ENCODE measurements at places on chromosomes 2 and 18. TPM values are rescaled to one million over a fixed set of nuclear protein-coding genes. Genes with fewer than 3 reads are reported as not detected.

Gene AGXT
- total RNA-seq = not detected

Gene ACTG2
- 0.27 TPM for total RNA-seq

- no peak for DNase-seq
Observed at GRCh38 chr2:2933426-2933825, 444.2 kb downstream of the EIPR1 start.

Gene TMEM169
- 0.41 TPM for total RNA-seq

DNA sequence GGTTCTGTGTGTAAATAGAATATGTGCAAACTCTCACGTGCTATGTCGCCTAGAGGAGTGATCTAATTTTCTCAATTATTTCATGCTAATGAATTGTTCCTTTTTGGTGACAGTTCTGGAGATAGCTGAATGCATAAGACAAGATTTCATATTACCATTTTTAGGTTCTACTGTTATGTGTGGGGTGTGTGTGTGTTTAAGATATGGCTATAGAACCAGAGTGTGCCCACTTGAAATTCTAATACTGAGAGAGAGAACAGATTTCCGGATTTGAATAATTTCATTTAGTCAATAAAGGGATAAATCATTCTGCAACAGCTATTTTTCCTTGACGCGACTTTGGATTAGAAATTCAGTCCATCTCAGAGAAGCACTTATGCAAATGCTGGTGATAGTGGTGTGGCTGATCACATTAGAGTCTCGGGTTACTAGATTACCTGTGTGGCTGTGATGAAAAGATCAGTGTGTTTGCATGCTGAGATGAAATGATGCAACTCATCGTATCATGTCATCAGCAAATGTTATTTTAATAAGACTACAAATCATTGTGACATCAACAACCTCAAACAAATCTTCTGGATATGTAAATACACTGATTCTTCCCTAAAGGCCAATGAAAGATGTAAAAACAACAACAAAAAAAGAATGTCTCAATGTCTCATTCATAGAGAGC is 415.9 kb downstream of the EPHA4 start:
- no peak for DNase-seq

DNA sequence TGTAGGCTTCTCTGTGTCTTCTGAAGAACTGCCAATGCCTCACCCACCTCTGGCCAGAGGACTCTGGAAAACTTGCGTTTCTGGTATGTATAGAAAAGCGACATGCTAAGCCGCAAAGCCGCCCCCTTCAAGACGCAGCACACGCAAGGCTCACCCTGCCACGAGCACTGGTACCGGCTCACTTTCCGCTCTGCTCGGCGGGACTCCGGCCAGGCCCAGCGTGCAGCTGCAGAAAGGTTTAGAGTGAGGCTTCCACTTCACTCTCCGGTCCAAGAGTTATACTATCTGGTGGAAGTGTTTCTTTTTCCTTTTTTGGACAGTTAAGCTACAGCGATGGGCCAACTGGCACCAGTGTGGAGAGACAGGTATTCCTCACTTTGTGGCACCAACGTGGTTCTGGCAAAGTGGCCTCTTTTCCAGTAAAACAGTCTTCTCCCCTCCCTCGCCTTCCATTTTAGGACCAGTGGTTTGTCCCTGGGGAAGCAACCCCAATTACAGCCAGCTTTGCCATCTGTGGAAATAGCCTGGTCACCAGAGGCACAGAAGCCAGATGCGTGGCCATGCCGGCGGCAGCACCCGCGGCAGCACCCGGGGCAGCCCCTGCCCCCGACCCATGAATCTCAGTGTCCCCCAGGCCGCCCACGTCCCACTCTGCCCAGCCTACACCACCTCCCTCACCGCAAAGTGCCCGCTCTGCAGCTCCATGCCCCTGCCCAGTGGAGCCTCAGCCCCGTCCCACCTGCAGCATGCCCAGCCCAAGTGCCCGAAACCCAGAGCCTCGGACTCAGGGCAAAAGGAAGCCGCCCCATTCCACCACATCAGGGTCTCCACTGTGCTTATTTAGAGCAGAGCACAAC is 91.6 kb upstream of the CTDP1 start:
- no peak for DNase-seq

Gene SIX2
- not detected for total RNA-seq

Gene GPR75
- 1.8 TPM for total RNA-seq

Gene UBXN4
- total RNA-seq = 81.8 TPM

Gene ASNSD1
- 56.3 TPM for total RNA-seq

DNA sequence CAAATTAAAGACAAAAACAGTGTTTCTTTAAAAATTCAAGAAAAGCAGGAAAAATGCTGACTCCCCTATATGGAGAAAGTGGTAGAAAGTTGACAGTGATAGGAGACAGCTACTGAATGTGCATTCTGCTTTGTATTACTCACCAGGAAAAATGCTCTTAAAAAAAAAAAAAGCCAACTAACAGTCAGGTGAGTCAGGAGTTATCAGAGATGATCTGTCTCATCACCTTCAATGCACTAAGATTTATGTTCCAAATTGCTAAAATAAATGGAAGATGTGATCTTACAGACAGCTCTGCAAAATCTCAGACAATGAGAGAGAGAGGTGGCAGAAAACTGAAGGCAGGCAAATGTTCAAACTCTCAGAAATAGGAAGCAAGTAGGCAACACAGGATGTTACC is 47.6 kb upstream of the ZNF521 start:
- no peak for DNase-seq

DNA sequence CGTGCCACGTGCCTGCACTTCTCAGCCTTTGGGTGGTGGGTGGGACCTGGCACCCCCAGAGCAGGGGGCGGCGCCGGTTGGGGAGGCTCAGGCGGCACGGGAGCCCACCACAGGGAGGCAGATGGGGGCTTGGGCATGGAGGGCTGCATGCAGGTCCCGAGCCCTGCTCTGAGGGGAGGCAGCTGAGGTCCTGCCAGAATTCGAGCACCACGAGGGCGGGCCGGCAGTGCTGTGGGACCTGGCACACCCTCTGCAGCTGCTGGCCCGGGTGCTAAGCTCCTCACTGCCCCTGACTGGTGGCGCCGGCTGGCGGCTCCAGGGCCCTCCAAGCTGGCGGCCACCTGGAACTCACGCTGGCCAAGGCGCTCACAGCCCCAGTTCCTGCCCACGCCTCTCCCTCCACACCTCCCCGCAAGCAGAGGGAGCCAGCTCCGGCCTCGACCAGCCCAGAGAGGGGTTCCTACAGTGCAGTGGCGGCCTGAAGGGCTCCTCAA is 1176.8 kb upstream of the GYPC start:
- DNase-seq = no peak

Gene UPP2
- total RNA-seq = not detected

GRCh38 chr2:40396124-40396523 is 55.8 kb downstream of the SLC8A1 start:
- DNase-seq = no peak

DNA sequence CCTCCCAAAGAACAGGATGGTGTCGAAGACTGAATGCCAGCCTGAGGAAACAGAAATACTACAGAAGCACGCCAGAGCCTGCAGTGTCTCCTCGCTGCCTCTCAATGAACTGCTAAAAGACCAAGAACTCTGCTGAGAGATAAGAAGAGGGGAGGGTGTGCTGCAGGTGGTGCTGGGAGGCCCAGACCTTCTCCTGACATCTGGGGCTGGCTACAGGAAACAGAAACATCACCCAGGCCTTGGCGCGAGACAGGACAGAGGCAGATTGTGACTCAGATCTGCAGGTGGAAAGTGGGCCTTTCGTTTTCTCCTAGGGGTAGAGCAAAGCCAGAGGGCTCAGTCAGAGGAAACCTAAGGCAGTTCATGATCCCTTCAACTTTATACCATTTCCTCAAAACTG is 250.3 kb upstream of the TCF4 start:
- DNase-seq = no peak

DNA sequence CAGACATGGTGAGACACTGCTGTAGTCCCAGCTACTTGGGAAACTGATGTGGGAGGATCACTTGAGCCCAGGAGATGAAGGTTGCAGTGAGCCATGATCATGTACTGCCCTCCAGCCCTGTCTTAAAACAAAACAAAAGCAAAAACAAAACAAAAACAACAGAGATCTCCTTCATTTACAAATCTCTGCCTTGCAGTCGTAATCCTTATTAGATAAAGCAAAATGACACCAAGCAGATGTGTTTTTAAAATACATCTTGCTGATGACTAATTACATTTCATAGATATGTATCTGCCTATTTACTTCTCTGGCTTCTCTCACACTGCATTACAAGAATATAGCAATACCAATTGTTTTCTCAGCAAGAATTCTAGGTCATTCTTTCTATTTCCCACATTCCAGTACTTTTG is 22.8 kb downstream of the NFE2L2 start:
- no peak for DNase-seq

- DNase-seq = no peak
Observed at GRCh38 chr2:160308915-160309314, 108.8 kb upstream of the ITGB6 start.

Gene SP3
- total RNA-seq = 86.8 TPM

- DNase-seq = no peak
Observed at GRCh38 chr2:152481881-152482583, 147.1 kb downstream of the FMNL2 start.

Gene GRB14
- not detected for total RNA-seq

Gene WDR35
- 10.2 TPM for total RNA-seq

Gene TRMT61B
- total RNA-seq = 18.9 TPM

DNA sequence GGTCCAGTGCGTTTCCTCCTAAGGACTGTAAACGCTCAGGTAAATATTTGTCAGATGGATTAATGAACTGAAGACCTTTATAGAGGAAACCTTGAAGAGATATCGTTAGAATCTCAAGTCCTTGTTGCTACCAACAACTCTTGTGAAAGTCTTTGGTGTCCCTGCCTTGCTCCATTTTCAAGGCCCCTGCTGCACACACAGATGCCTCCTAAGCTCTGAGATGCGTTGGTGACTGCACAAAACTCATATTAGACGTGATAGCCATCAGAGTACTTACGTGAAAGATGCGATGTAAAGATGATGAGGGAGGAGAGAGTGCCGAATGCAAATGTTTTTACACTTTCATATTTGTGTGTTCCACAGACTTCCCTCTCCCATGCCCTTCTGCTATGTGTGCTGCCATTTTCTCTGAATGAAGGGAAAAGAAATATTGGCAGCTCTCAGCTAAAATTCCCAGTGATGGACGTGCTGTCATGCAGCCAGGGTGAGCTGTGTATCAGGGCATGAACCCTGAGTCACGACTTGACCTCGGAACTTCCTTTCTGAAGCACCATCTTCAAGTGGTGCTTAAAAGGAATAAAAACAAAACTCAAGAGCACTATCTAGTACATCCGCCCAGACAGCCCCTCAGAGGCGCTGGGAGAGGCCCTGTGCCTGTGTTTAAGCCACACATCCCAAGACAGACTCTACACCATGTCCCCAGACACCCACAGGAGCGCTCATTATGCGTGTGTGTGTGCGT is 117.4 kb downstream of the FAM210A start:
- peak; percentile 38 for DNase-seq

- peak; percentile 24 for DNase-seq
Observed at GRCh38 chr2:184598316-184599053, at the start of gene ZNF804A. Gene ZNF804A (plus strand): TSS chr2:184598529. CDS start chr2:184598960, 431 bp downstream.

DNA sequence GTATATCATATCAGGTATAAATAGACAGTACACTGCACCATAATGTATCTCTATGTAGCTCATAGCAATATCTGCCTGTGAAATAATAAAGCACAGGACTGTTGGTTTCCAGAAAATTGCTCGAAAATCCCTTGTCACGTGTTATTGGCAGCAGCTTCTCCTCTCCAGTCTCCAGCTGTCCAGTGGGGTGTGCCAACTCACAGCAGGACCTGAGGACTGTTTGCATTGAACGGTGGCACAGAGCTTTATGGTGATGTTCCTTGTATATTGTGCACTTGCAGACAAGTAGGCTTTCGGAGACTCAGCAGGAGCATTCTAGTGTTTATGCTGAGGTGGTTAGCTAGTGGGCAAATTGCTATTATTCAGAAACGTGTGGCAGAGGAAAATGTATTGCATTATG is 182.2 kb upstream of the ATP5MC3 start:
- DNase-seq = no peak

Gene PTPRN
- 2.5 TPM for total RNA-seq

DNA sequence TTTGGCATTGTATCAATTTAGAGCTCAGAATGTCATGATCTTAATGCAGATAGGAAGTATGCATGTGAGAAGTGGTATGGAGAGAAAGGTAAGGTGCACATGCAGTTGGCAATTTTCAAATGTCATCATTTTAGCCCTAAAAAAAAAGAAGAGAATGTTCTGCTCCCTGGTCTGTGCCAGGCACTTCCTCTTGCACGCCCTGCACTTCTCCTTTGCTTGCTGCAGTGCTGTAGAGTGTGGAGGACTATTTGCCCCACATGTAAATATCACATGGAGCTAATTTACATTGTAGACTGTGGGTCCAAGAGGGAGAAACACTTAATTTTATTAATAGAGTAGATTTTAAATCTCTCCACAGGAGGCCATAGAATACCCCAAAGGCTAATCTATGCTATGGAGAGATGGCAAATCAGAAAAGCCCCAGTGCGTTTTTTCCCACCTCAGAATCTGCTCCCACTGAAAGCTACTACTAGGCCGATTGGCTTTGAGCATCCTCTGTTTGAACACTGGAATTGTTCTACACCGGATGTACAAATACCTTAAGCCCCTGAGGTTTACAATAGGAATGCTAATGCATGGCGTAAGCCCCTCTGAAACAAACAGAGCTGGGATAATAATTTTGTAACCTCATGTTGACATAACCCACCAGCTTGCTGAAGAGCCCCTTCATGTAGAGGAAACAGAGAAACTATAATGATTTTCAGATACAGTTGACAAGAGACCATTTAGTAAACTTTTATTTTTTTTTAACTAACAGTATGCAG is 137.2 kb upstream of the KLHL14 start:
- no peak for DNase-seq

DNA sequence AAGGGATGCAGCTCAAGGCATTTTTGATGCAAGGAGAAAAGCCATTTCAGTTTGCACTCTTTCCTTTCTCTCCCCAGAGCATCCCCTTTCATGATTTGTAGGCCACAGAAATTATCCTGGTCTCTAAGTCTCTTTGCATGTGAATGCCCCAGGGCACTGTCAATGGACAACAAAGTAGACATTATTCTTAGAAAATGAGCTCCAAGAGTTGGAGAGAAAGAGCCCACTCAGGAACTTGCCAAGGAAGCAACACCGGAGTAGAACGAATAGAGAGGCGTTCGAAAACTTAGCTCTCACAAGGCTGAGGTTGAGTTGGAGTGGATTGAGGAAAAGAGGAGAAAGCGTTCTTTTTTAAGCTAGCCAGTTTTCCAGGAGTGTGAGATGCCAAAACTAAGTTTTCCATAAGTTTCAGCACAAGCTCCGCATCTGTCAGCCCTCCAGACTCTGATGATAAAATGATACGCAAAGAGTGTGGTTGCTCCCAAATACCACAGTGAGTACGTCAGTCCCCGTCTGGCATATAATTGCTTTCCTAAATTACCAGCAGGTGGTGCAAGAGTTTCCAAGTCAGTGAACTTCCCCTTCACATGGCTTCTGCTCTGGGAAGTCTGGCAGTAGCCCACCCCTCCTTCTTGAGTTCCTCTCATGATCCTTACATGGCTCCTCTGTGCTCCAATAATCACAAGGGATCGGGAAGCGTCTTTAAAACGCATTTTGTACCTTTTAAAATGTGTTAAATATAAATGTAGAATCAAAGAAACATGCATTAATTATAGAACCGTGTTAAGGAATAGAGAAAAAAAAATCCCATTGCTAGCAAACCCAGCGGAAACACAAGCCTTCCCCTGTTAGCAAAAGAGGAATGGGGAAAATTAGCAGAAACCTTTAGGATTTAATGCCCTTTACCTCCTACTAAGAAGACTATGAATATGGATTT is 1060.6 kb upstream of the FANCL start:
- no peak for DNase-seq

- peak; percentile 23 for DNase-seq
Observed at GRCh38 chr2:28545590-28546200, 49.8 kb downstream of the PLB1 start.

All from activated naive CD8-positive, alpha-beta T cell treated with anti-CD3 and anti-CD28 coated beads for 36 hours (primary cell).